Sigmoid colon (tissue), 7 donors: ENCODE measurements at places on chromosomes 1 and 21. TPM values are rescaled to one million over a fixed set of nuclear protein-coding genes. Genes with fewer than 3 reads are reported as not detected.

KIAA0319L gene
- polyA plus RNA-seq, result 10.2 TPM

- no peak overlapping the region for H3K27ac ChIP-seq
- no peak overlapping the region for H3K4me3 ChIP-seq
- no peak for DNase-seq
- peaks cover 53% of the 10 kb centered on the region for H3K36me3 ChIP-seq
- H3K27me3 ChIP-seq, result no peaks in the 10 kb centered on the region
Measured at GRCh38 chr1:204114606-204115005, 37.2 kb downstream of the ETNK2 start.

GRCh38 chr1:15714406-15715136 lies 21.5 kb upstream of the SLC25A34 start:
- H3K27ac ChIP-seq, result peak overlapping the region; percentile 56
- H3K36me3 ChIP-seq, result peaks cover 27% of the 10 kb centered on the region
- H3K4me1 ChIP-seq, result peaks cover 76% of the 10 kb centered on the region
- DNase-seq, result peak; percentile 81

APOBEC4 gene
- 0.10 TPM for polyA plus RNA-seq

GRCh38 chr1:17104782-17105181 lies 14.5 kb downstream of the PADI2 start:
- no peak overlapping the region for H3K27ac ChIP-seq
- H3K27me3 ChIP-seq, result no peaks in the 10 kb centered on the region
- H3K4me3 ChIP-seq, result no peak overlapping the region
- no peak for DNase-seq

CD101 gene
- polyA plus RNA-seq, result 0.60 TPM

GRCh38 chr1:107990606-107991005 lies 25.6 kb upstream of the VAV3 start:
- no peaks in the 10 kb centered on the region for H3K36me3 ChIP-seq
- DNase-seq, result no peak
- no peaks in the 10 kb centered on the region for H3K27me3 ChIP-seq

- H3K4me1 ChIP-seq, result no peaks in the 10 kb centered on the region
- H3K36me3 ChIP-seq, result no peaks in the 10 kb centered on the region
- no peak for DNase-seq
- no peaks in the 10 kb centered on the region for H3K27me3 ChIP-seq
Measured at GRCh38 chr1:233368789-233369130, 41.2 kb downstream of the MAP3K21 start.

DNA sequence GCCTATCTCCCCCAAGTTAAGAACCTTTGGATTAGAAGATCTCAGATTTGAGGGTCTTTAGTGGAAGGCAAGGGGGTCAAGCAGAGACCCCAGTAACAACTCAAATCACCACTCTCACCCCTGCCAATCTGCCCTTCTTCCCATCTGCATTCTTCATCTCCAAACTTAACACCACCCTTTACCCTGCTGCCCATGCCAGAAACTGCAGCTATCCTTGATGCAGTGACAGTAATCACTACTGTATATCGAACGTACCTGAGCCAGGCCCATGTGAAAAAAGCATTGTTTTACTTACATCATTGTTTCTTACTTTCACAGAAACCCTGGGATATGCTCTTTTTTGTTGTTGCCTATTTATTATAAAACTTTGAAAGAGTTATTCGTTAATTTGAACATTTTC lies 26.5 kb downstream of the NSUN4 start:
- H3K36me3 ChIP-seq, result peaks cover 68% of the 10 kb centered on the region
- no peak overlapping the region for H3K4me3 ChIP-seq
- no peaks in the 10 kb centered on the region for H3K4me1 ChIP-seq
- H3K27me3 ChIP-seq, result no peaks in the 10 kb centered on the region
- no peak for DNase-seq
- H3K27ac ChIP-seq, result no peak overlapping the region

- H3K27ac ChIP-seq, result no peak overlapping the region
- no peaks in the 10 kb centered on the region for H3K27me3 ChIP-seq
Measured at GRCh38 chr1:203968761-203969160, 104.2 kb upstream of the SOX13 start.

- no peak for DNase-seq
- peaks cover 39% of the 10 kb centered on the region for H3K4me1 ChIP-seq
- no peaks in the 10 kb centered on the region for H3K36me3 ChIP-seq
- no peak overlapping the region for H3K27ac ChIP-seq
Measured at GRCh38 chr1:24931468-24932231, 1.6 kb upstream of the RUNX3 start.

DNA sequence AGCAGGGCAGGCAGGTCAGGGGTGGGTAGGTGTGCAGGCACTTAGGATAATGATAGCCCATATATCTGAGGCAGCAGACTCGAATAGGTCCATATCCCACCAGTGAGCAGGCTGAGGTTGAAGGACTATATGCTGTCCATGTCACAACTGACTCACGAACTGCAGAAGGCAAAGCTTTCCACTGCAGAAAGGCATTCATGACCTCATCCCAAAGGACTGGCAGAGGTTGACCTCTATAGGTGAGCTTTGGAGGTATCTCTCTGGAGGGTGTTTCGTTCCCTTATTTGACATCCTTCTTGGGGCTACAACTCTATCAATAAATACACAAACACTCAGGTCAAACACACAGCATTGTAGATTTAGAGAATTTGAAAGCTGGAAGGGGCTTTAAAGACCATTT lies 42.8 kb upstream of the MARK1 start:
- DNase-seq, result no peak
- no peaks in the 10 kb centered on the region for H3K27me3 ChIP-seq
- H3K36me3 ChIP-seq, result no peaks in the 10 kb centered on the region
- H3K4me3 ChIP-seq, result no peak overlapping the region

DNA sequence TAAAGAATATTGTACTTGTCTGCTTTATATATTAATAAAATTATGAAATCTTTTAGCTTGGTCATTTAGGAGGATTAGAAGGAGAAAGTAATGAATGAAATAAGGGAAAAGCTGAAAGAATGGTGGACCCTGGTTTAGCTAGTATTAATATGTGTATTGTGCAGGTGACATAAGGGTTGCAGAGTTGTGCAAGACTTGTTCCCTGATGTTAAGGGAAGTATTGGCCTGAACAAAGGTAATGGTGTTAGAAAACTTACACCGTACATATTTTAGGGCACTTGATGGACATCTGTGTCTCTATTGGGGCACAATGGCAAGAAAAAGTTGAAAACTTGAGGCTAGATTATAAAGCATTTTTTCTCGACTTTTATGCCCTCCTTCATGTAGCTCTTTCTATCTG lies 32.2 kb downstream of the SOAT1 start:
- no peaks in the 10 kb centered on the region for H3K27me3 ChIP-seq
- H3K4me3 ChIP-seq, result no peak overlapping the region
- no peaks in the 10 kb centered on the region for H3K4me1 ChIP-seq
- peaks cover 3% of the 10 kb centered on the region for H3K36me3 ChIP-seq
- DNase-seq, result no peak

- no peaks in the 10 kb centered on the region for H3K36me3 ChIP-seq
- no peak overlapping the region for H3K27ac ChIP-seq
- no peak overlapping the region for H3K4me3 ChIP-seq
Measured at GRCh38 chr1:75470448-75470847, 140.5 kb downstream of the SLC44A5 start.

GRCh38 chr1:23331713-23332112 lies 12.4 kb downstream of the HNRNPR start:
- no peak overlapping the region for H3K27ac ChIP-seq
- no peaks in the 10 kb centered on the region for H3K4me1 ChIP-seq
- H3K4me3 ChIP-seq, result no peak overlapping the region
- peaks cover 99% of the 10 kb centered on the region for H3K36me3 ChIP-seq
- no peak for DNase-seq

IL19 gene
- 0.10 TPM for polyA plus RNA-seq

AMY2B gene
- under 0.01 TPM for polyA plus RNA-seq

DNA sequence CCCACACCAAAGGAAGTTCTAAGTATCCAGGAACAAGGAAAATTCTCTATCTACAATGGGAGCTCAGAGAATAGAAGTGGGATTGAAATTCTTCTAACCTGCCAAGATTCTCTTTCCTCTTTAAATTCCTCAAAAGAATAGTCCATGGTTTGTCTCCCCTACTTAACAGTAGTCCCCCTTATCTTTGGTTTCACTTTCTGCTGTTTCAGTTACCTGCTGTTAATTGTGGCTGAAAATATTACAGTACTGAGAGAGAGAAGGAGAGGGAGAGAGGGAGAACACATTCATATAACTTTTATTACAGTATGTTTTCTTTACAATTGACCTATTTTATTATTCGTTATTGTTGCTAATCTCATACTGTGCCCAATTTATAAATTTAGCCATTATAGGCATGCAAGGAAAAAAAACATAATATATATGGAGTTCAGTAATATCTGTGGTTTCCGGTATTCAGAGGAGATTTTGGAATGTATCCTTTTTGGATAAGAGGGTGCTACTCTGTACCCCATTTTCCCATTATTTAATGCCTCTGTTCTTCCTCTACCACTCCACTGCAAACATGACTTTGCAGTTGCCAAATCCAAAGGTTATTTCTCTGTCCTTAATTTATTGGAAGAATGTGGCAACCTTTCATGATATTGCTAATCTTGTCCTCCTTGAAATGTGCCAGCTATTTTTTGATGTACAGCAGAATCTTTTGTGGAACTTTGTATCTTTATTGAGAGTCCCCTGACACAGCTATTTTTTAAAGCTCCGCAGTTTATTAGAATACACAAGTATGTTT lies 68.0 kb downstream of the USP25 start:
- no peaks in the 10 kb centered on the region for H3K36me3 ChIP-seq
- no peak overlapping the region for H3K27ac ChIP-seq
- no peaks in the 10 kb centered on the region for H3K4me1 ChIP-seq
- no peaks in the 10 kb centered on the region for H3K27me3 ChIP-seq
- DNase-seq, result no peak

DNA sequence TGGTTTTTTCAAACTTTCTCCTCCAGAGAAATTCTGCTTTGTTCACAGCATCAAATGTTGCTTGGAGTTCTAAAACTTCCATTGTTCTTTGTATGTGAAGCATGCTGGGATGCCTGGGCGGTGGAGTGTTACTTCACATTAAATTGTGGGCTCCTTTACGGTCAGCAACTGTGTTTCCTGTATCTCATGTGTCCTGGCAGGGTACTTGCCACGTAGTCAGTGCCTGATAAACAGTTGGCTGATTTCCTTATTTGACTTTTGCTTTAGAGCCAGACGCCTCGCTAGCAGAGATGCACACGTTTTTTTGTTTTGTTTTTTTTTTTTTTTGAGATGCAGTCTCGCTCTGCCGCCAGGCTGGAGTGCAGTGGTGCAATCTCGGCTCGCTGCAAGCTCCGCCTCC lies 96.7 kb downstream of the UCK2 start:
- no peak overlapping the region for H3K4me3 ChIP-seq
- H3K27me3 ChIP-seq, result no peaks in the 10 kb centered on the region
- no peak for DNase-seq
- H3K27ac ChIP-seq, result no peak overlapping the region
- H3K4me1 ChIP-seq, result no peaks in the 10 kb centered on the region
- no peaks in the 10 kb centered on the region for H3K36me3 ChIP-seq

DNA sequence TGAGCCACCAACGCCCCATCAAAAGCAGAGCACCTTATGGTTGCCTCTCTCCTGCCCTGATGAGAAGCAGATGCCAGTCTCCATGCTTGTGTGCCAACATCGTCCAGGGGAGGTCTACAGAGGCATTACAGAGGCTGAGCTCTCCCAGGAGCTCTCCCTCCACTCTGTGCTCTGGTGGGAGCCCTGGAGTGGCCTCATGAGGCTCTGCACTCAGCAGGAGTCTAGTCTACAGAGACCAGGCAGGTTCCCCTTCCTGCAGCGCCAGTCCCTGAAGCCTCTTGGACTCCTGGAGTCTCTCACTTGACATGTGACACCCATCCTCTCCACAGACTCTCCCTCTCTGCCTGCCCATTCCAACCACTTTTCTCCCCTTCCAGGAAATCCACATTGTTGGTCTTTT lies 3.4 kb downstream of the DCST1 start:
- no peak overlapping the region for H3K4me3 ChIP-seq
- no peaks in the 10 kb centered on the region for H3K36me3 ChIP-seq
- H3K4me1 ChIP-seq, result no peaks in the 10 kb centered on the region

KIF21B gene
- 0.60 TPM for polyA plus RNA-seq

DNA sequence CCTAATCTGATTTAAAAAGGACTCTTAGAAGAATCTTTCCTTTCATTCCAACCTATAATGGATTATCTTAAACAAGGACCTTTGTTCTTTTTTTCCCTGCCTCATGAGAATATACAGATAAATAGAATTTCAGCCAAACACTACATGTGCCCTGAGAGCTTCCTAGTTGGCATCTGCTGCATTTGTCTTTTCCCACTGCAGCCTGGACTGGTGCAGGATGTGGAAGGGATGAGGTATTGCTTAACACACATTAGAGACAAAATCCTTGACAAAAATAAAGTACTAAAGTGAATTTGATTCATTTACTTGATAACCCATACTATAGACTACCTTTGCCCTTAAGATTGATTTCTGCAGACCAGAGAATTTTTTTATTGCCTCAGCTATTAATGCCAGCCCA lies 59.5 kb downstream of the PALMD start:
- DNase-seq, result no peak
- no peaks in the 10 kb centered on the region for H3K4me1 ChIP-seq
- no peaks in the 10 kb centered on the region for H3K27me3 ChIP-seq
- no peaks in the 10 kb centered on the region for H3K36me3 ChIP-seq

DDR2 gene
- 3.5 TPM for polyA plus RNA-seq

DNA sequence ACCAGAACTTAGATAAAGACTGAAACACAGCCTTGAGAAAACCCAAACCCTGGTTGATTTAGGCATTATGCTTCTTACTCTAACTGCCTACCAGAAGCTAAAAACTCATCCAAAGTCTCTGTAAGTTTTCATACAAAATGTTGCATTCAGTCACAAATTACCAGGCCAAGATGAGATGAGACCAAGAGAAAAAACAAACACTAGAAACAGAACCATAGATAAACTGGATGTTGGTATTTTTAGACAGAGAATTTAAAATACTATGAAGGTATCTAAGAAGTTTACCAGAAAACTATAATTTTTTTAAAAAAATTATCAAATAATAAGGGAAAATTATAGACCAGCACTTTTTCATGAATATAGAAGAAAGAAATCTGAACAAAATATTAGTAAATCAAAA lies 180.5 kb downstream of the VPS13D start:
- no peaks in the 10 kb centered on the region for H3K27me3 ChIP-seq
- no peaks in the 10 kb centered on the region for H3K4me1 ChIP-seq
